ENCODE measurements at places on chromosomes 1 and 21.

DNA sequence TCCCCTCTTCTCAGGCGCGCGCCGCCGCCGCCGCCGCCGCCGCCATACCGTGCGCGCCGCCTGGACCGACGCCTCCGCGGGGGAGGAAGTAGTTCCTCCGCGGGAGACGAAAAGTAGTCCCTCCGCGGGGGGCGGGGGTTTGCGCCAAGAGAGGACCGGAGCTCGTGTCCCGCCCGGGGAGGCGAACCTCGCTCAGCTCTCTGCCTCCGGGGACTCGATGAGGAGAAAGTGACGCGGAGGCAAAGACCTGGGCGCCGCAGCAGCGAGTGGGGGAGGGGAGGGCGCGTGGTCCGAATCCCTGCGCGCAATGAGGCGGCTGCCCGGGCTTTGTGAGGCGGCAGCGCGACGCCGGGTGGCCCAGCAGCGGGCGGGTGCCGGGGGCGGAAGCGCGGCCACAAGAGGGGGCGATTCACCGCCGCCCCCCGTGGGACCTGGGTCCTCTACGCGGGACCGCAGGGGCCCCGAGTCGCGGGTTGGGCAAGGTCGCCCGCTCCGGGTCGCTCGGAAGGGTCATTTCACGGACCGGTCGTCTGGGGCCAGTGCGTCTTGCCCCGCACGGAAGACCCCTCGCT lies at the start of gene BRWD1:
Gene BRWD1, minus strand, starts transcription at position 62 of the 572 bp plus-strand sequence. CDS start 141 bp downstream, outside the sequence.
- peak; percentile 88 for DNase-seq

DNA sequence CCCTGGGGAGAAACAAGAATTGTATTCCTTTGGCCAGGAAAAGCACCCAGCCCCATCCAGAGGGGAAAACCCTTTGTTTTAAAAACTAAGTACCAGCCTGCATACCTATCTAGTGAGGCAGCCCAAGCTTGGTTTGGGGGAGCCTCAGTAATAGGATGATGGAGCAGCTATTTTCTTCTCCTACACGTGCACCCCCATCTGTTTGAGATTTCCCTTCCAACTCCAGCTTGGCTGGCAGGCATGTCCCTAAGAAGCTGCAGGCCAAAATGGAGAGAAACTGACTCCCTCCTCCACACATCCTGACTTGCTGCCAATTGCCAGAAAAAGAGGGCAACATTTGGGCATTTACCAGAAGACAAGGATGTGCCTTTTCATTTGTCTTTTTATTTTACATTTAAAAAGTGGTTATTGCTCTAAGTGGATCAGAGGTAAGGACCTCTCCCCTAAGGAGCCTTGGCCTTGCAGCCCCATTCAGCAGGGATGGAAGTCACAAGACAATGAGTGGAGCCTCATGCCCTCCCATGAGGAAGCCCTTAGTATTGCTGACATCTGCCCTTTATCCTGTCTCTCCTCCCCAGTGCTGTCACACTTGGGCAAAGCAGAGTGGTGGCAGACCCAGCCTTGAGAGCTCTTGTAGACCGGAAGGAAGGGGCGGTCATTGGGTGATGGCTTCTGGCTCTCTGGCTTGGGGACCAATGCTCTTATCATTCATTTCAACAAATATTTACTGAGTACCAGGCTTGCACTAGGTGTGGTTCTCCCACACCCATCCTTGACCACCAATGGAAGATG lies 8.6 kb downstream of the FNDC5 start:
- DNase-seq, result no peak

DNA sequence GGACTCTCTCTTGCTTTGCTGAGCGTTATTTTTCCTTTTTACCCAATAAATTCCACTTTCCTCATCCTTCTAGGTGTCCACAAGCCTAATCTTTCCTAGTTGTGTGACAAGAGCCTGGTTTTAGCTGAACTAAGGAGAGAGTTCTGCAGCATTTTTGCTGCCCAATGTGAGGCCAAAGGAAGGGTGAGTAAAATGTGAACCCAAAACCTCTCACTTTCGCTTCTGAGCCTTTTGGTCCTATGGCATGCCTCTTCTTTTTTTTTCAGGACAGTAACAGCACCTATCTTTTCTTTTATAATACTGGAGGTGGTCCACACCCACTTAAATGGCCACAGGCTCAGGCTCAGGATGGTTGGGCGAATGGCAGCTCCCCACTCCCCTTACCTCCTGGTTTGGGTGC lies 111.1 kb downstream of the COP1 start:
- DNase-seq, result no peak

- DNase-seq, result no peak
Observed at GRCh38 chr1:46497020-46497419, 7.4 kb downstream of the DMBX1 start.

GRCh38 chr1:20349971-20350370 lies 59.3 kb downstream of the VWA5B1 start:
- DNase-seq, result no peak

DNA sequence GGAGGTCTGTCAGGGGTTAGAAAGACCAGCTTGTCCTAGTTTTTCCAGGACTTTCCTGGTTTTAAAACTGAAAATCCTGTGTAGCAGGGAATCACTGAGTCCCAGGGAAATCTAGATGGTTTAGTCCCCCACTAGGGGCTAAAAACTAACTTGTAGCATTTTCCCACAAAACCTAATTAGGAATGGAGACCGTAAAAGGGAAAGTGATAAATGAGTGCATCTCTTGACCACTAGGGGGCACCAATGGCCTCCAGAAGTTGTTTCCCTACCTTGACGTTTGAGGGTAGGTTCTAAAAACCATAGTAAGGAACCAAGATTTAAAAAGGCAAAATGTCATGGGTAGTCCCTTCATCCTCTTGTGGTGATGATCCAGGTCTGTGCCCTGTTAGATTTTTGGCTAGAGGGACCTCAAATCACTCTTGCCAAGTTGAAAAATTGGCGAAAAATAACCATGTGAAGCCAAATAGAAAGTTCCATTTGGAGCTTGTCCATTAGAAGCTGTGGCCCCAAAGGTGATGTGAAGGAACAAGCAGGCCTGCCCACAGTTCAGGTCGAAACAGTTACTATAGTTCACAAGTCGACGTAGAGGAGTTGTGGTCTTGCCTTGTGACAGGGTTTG lies 24.5 kb downstream of the CLIC6 start:
- DNase-seq, result peak; percentile 62

- DNase-seq, result no peak
Observed at GRCh38 chr1:208455821-208456220, 211.6 kb upstream of the PLXNA2 start.

DNA sequence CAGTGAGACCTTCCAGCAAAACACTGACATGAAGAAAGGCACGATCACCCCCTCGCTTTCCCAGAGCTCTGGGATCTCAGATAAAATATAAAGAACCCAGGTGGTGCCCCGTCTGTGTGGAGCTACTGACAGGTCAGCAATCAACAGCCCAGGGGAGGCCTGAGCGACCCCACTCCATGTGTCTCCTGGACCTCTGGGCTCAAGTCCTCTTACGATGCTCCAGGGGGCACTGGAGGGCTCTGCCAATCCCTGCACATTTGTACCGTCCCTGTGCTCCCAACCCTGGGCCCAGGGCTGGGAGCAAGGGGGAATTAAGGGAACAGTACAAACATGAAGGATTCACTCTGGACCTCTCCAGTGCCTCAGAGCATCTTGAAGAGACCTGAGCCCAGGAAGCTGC lies 12.5 kb downstream of the S100A7A start:
- no peak for DNase-seq

GRCh38 chr21:43858806-43859648 lies 6.0 kb upstream of the AGPAT3 start:
- DNase-seq, result no peak

- no peak for DNase-seq
Observed at GRCh38 chr1:73862355-73862754, 335.6 kb downstream of the LRRIQ3 start.

DNA sequence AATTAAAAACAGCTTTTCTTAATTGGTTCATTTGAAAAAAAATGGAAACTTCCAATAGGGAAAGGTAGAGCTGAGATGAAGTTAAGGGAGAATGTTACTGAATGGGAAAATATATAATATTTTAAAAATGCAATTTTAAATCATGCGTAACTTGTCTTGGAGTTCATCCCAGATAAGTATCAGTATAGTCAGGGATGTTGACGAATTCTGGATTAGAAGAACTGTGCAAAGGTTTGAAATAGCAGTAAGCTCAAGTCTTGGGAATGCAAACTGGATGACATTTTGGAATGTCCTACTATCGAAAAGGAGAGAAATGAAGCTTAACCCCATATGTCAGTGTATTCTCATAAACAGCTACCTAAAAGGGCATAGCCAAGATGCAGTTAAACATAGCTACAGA lies 4.0 kb upstream of the ST6GALNAC3 start:
- no peak for DNase-seq

DNA sequence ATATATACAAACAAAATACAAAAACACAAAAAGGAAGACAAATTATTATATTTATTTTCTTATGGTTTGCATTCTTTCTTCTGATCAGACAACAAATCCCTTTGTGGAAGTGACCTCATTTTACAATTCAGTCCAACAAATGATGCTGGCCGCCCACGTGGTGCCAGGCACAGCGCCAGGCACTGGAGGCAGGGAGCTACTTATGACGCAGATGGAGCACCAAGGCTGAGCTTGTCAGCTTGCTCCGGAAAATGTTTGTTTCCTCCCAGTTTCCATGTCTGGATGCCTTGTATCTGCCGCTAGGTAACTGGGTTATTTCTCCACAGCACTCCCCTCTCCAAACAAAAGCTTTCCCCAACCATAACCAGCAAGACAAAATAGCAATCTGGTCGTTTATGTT lies 30.7 kb upstream of the CD34 start:
- no peak for DNase-seq

DNA sequence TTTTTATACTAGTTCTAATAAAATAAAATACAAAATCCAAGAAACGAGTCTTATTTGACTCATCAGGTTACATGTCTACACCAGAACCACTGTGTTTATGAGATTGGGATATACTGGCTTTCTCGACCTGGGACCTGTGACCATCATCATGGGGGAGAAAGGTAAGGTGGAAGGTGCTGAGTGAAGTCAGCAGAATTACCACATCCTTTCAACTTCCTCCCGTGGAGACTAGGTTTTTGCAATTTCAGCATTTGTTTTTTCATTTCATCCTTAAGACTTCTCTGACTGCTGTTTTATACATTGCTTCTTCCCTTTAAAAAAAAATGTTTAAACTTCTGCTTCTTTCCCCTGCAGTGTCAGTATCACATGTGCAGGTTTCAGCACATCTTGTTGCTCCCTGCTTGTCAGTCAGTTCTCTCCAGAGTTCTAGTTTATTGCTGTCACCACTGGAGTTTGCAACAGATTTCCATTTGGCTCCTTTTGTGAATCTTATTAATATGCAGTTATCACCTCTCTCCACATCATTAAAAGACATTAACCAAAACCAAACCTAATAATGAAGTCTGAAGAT lies 60.4 kb upstream of the HAO2 start:
- no peak for DNase-seq

- DNase-seq, result no peak
Observed at GRCh38 chr21:14382486-14382834, 486 bp downstream of the HSPA13 start.

GRCh38 chr1:160954158-160955104 lies at the start of gene ITLN2:
Gene ITLN2, minus strand, starts transcription at chr1:160954809. Its CDS starts 68 bp downstream, at chr1:160954741.
- DNase-seq, result peak; percentile 70

GRCh38 chr1:99218572-99218971 lies 45.7 kb upstream of the PLPPR4 start:
- DNase-seq, result no peak

- DNase-seq, result no peak
Observed at GRCh38 chr21:38958940-38959691, 153.4 kb downstream of the ETS2 start.

DNA sequence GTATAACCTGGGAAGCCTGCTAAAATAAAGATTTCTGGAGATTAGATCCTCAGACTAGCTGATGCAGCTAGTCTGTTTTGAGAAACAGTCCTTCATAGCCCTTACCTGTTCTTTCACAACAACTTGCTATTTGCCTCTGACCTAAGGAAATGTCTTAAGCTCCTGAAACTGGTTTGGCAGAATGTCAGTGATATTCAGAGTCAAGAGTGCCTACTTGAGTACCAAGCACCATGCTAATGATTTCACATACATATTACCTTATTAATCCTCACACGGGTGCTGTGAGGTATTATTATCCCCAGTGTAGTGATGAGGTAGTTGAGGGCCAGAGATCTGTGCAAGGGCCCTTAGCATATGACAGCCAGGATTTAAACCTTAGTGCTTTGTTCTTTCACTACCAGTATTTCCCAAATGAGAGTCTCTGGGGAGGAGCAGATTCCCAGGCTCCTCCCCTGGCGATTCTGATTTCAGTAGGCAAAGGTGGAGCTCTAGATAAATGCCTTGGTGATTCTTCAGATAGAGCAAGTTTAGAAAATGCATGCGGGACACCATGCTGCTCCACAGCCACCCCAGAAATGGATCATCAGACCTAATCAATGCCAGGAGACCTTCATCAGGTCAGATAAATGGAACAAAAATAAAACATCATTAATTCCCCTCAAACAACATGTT lies 47.4 kb upstream of the WNT2B start:
- DNase-seq, result no peak

All from GM13977 (cell line).